ENCODE measurements at places on chromosomes 4 and X.

GRCh38 chr4:159229164-159229563, 126.3 kb downstream of the RAPGEF2 start:
- no peak for DNase-seq

- no peak for DNase-seq
These were observed 83.1 kb downstream of the MAGED1 start for GRCh38 chrX:51976503-51976902.

DNA sequence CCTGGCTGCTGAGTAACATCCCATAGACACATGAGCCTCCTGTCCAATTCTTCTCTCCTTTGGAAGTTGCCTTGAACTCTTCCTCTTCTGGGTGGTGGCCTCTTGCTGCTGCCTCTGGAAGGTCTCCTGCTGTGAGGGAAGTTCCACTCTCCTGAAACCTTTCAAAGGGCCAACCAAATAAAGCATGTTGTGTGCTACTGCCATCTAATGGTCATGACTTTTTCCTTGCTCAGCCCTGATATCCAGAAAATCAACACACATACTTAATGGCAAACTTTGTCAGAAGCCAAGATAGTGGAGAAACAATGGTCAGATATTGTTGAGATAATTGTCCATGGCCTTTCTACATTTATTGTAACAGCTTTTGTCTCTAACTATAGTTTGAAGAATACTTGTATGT, 19.1 kb upstream of the ZXDA start:
- DNase-seq = no peak

DNA sequence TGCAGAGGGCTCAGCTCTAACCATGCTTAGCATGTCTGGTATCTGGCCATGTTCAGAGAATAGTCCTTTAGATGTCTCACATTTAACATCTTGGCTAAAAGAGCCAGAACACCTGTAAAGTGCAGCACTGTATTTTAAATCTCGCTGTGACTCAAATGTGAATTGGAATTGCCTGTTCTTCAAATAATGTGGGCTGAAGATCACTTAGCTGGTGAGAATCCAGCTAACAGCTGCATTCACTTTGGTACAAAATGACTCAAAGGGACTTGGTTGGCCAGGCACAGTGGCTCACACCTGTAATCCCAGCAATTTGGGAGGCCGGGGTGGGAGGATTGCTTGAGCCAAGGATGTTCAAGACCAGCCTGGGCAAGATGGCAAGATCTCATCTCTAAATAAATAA, 63.5 kb upstream of the PLAC8 start:
- no peak for DNase-seq

DNA sequence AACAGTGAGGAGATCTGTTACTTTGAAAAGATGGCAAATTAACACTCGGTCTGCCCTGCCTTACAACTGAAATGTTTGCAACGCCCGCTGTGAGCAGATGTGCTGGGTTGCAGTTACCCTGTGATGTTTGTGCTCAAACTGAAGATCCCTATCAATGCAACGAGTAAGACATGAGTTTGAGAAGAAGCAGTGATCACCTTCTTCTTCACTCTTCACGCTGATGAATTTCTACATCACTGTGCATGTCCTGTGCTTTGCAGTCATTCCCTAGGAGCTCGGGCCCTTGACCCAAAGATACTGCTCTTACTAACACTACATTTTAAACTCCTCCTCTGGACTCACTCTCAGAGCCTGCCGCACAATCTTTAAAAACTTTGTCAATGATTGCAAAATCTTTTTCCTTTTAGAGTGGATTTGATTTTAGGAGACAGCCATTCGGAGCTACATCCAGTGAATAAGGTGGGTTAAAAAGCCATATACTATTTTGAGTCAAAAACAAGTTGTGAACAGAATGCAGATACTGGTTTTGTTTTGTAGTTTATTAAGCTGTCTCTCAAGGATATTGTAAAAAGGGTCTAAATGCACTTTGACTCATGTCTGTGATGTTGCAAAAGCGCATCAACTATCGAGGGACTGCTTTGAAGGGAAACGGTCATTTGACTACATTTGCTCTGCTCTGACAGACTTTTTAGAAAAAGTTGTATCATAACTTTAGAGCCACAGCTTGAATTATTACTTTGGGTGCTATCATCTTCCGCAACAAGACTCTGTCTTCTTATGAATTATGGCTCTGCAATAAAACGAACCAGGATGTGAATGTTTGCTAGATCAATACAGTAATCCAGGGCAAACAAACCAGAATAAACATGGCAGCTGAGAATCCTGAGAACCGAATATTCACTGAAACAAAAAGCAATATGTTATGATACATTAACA, 5.7 kb upstream of the RHOH start:
- DNase-seq = no peak

- DNase-seq = no peak
These were observed 69.4 kb upstream of the HGFAC start for GRCh38 chr4:3372264-3372932.

DNA sequence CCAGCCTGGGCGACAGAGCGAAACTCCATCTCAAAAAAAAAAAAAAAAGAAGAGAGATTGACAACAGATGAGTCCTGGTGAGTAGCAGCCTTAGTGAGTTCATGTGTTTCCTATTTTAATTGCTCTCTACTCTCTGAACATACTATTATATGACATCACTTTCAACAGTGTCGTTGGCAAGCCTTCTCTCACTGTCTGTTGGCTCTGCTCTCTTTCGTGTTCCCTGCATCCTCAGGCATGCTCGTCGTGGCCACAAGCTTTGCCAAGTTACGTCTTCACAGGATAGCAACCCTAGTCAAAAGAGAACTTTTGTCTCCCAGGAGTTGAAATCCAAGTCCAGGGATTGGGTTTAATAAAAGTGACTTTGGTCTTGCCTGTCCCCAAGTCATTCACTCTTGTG, 117.1 kb upstream of the EGFL6 start:
- no peak for DNase-seq

DNA sequence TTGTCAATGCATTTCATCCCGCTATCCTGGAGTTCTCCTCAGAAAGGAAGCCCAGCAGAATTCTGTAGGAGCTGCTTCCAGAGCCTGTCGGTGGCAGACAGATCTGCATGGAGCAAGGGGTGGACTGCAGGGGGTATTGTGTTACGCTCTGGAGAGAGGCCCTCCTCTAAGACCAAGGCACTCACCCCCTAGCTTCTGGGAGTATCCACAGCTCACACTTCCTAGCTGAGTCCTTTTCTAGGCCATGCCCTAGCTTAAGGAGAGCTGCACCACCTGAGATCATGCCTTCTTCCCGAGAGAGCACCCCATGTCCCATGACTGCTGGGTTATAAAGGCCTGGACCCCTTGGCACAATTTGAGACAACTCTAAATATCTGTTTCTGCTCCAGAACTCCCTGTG, 39.1 kb downstream of the MTNR1A start:
- no peak for DNase-seq

GRCh38 chr4:7845493-7846128, 94.0 kb downstream of the AFAP1 start:
- no peak for DNase-seq

DNA sequence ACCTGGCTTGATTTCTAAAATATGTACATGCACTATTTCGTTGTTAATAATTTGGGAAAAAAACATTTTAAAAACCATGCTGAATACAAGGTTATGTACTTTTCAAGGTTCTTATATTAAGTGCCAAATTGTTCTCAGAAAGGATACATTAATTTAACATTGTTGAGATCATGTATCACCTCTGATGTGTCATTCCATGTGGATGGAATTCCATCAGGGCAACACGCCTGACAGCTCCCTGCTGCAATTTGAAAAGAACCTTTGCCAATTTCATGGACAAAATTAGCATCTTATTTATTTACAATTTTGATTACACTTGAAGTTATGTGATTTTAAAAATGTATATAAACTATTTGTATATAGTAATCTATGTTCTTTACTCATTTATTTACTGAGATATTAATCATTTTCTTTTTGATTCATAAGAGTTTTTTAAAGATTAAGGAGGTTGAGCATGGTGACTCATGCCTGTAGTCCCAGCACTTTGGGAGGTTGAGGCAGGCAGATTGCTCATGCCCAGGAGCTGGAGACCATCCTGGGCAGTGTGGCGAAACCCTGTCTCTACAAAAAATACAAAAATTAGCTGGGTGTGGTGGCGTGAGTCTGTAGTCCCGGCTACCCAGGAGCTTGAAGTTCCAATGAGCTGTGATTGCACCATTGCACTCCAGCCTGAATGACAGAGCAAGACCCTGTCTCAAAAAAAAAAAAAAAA, 142.8 kb downstream of the ENPP6 start:
- DNase-seq = no peak

GRCh38 chr4:26964994-26965393, 104.4 kb downstream of the STIM2 start:
- DNase-seq = no peak

DNA sequence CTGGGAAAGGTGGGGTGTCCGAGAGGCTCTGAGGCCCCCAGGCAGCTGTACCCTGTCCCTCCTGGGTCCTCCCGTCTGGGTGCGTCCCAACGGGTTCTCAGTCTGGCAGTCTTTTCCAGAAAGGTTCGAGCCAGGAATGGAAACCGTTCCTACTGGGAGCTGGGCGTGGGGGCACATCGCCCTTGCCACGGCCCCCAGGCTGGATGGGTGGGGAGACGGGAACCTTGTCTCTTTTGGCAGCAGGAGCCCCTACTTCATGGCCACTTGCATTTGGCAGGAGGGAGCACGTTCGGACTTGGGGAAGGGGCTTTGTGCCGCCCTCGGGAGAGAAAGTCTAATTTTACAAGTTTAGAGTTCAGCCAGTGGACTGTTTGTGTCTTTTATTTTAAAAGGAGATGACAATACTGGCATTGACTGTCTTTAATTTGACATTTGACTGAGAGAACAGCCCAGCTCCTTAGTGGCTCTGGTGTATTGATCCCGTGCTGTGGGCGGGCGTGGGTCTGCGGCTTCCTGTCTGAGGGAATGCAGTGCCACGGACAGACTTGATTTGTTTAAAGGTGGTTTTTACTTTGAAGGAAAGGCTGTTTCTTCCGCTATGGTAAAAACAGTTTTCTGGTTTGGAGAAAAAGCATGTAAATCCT, 95.1 kb downstream of the SORCS2 start:
- DNase-seq = no peak

GRCh38 chrX:14546190-14546589, 16.9 kb downstream of the GLRA2 start:
- no peak for DNase-seq

- no peak for DNase-seq
These were observed 111.9 kb downstream of the GABRB1 start for GRCh38 chr4:47143261-47143660.

DNA sequence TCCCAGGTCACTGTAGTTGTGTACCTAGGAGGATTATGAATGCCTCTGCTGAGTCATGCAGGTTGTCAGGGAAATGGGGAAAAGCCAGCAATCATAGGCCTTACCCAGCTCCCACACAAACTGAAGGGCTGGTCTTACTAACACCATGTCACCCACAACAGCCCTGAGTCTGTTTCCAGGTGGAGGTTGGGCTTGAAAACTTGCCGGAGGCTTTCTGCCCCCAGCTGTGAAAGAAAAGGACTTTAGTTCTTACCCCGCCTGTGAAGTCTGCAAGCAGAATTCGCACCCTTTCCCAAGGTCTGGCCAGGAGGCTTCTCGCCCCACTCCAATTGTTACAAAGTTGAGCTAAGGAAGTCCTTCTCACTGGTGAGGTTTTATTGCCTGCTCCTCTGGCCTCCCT, 143.9 kb downstream of the RPS6KA6 start:
- no peak for DNase-seq

- no peak for DNase-seq
These were observed 74.4 kb upstream of the PRKX start for GRCh38 chrX:3787856-3788255.

GRCh38 chr4:158535130-158535614, 13.5 kb downstream of the RXFP1 start:
- no peak for DNase-seq

- no peak for DNase-seq
These were observed 50.8 kb upstream of the HMX1 start for GRCh38 chr4:8922481-8922880.

GRCh38 chr4:40971338-40971737, 221.6 kb downstream of the NSUN7 start:
- no peak for DNase-seq

GRCh38 chr4:5114950-5115349, 63.7 kb downstream of the STK32B start:
- DNase-seq = no peak

GRCh38 chr4:185600801-185601434, 65.6 kb upstream of the PDLIM3 start:
- no peak for DNase-seq

DNA sequence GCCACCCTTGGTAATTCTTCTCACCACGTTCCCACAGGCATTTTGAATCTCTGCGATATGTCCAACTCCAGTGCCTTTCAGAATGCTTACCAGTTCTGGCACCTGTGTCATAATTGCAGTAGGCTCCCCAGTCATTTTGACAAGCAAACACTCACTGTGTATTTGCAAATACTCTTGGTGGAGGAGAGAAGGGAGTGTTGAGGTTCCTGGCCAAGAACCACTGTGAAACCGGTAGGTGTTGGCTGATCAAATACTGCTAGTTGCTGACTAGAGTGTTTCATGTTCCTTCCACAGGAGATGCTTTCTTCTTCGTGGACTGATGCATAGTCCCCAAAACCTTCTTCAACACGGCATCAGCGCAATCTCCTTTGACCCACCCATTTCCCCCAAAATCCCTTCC, 16.0 kb upstream of the NLGN4X start:
- DNase-seq = no peak

GRCh38 chr4:67549123-67549522, 3.8 kb upstream of the CENPC start:
- DNase-seq = no peak

DNA sequence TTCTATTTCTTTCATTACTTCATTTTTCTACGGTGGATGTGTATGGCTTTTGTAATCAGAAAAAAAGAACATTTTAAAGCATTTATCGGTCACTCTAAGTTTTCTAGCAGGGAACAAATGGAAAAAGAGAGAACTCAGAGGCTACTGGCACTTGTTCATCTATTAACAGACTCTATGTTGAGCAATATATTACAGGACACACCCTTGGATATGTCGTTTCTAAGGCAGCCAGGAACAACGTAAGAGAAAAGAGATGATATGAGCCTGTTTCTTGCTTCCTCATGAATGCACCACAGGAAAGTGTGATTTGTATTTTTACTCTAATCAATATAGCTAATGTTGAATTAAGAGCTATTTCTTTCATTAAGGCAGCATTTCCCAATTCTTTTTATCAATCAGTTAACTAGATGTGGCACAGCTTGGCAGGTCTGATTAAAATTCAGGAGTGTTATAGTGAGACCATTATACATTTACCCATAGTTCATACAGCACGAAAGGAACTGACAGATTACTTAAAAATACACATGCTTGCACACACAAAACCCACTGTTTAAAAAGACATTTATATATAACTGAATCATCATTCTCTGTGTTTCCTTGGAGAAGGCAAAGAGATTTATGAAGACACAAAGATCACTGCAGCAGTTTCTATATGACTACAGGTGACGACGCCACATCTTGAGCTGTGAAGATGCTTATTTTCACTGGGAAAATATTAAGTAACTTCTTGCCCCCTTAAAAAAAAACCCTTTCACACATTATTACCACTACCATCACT, 13.0 kb downstream of the RAB9B start:
- no peak for DNase-seq

- no peak for DNase-seq
These were observed 890 bp downstream of the RASSF6 start for GRCh38 chr4:73619346-73619745.

GRCh38 chr4:176499518-176499917, 179.8 kb downstream of the SPCS3 start:
- DNase-seq = no peak

GRCh38 chr4:174255786-174256185, 27.7 kb downstream of the FBXO8 start:
- no peak for DNase-seq

GRCh38 chr4:135605076-135605475, 1403.5 kb upstream of the PABPC4L start:
- no peak for DNase-seq

- DNase-seq = no peak
These were observed 30.0 kb downstream of the OTUD6A start for GRCh38 chrX:70092247-70092646.
